H1 (cell line): ENCODE measurements at places on chromosomes 1 and 21.
A peak's percentile ranks its signal among the peaks of the same experiment; 100 is the strongest.

DNA sequence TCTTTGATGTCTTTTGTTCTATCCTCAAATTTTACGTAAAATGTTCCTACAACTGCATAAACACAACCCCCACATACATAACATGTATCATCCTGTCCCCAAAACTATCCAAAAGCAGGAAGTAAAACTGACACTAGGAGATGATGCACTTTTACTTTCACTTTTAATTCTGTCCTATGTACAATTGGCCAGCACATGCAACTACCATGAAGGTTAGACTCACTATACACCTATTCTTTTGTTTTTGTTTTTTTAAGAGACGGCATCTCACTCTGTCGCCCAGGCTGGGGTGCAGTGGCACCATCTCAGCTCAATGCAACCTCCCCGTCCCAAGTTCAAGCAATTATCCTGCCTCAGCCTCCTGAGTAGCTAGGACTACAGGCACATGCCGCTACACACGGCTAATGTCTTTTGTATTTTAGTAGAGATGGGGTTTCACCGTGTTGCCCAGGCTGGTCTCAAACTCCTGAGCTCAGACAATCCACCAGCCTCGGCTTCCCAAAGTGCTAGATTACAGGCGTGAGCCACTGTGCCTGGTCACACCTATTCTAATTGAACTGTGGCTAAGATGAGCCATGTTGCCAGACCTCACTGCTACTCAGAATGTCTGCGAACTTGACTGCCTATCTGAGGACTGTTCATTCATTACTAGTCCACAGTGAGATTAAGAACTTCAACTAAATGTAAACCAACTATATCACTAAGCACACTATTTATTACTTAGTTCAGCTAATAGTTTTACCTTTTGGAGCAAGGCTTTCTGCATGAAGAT lies 48.0 kb downstream of the TOR3A start:
- DNase-seq: no peak

DNA sequence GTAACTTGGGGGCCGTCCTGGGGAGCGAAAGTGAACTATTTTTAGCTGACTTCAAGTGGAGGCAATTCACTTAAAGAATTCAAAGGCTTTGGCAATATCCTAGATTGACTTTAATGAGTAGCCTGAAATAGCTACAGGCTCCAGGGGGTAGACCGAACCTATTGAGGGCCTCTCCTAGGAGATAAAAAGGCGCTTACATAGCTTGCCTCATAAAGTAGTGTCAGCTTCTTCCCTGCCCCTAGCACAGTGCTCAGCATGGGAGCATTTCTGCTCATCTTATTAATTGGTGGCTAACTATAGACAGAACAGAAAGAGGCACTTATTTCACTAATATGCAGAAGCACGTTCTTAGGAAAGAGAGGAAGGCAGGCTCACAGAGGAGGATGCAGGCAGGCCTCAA lies 12.3 kb upstream of the CTNNBIP1 start:
- DNase-seq: no peak

- no peak for DNase-seq
Observed at GRCh38 chr1:54698346-54698745, 17.3 kb upstream of the TTC4 start.

GRCh38 chr1:152107984-152108881 lies 7.0 kb downstream of the TCHH start:
- peak; percentile 54 for DNase-seq

DNA sequence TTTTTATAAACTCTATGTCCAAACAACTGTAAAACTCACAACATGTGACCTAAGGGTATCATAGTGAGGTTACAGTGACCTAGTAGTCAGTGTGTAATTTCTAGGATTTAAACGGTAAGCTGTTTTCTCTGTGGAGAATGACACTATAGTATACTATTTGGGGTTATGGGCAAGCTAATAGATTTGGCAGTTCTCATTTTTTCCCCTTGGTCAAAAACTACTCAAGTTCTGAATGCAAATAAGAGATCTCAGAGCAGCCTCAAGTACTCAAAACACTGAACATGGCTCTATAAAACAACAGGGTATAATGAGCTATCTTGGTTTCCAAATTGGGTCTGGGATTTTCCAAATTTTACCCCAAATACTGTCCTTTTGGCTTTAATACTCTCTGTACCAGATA lies 88.5 kb upstream of the HMCN1 start:
- no peak for DNase-seq

GRCh38 chr21:18499761-18500376 lies 96.3 kb upstream of the TMPRSS15 start:
- DNase-seq: peak; percentile 66

DNA sequence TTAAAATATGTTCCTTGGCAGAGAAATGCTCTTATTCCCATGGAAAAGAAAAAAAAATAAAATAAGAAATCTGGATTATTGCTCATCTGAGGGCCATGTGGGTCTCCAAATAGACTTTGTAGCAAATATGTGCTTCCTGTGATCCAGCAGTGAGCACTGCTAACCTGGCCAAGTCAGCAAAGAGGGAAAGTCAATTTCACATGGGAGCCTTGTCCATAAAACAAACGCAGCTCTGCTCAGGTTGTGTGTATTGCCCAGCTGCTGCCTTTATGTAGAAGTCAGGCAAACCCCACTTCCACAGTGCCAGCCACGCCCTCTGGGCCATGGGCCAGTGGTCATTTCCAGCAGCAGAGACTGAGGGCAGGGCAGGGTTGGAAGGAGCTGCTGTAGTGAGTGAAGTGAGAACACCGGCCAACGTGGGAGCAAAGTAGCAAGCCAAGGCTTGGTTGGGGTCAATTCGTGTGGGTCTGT lies 174.3 kb downstream of the LYPLAL1 start:
- DNase-seq: no peak

DNA sequence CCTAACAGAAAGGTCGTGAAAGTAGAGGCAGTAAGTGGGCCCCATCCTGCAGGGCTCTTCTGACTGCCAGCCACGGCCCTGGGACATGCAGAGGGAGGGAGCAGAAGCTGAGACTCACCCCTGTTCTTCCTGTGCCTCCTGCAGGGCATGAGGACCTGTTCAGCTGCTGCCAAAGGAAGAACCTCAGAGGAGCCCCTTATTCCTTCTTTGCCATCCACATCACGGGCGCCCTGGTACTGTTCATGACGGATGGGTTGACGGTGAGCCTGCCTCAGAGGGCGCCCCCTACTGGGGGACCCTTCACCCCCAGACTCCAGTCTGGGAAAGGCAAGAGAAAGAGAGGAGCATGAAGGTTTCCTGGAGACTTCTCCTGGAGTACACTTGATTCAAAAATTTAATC lies 47.1 kb downstream of the ELK4 start:
- peak; percentile 68 for DNase-seq

GRCh38 chr1:95169548-95169947 lies 52.4 kb downstream of the TLCD4 start:
- DNase-seq: no peak

DNA sequence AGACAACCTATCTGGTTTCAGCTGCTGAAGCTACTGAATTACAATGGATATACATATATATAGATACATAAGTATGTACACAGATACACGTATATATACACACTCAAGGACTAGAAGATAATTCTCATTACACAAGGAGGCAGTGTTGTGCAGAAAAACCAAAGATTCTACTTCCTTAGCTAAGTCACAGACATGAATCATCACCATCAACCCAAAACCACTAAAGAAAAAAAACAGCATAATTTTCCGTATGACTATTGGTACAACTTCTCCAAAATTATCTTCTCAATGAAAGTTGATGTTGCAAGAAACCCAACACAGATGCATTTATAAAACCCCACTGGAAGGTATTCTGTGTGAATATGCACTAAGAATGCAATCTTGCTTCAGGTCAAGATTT lies 36.8 kb upstream of the RPF1 start:
- no peak for DNase-seq

GRCh38 chr1:208852911-208853310 lies 608.7 kb upstream of the PLXNA2 start:
- DNase-seq: no peak

DNA sequence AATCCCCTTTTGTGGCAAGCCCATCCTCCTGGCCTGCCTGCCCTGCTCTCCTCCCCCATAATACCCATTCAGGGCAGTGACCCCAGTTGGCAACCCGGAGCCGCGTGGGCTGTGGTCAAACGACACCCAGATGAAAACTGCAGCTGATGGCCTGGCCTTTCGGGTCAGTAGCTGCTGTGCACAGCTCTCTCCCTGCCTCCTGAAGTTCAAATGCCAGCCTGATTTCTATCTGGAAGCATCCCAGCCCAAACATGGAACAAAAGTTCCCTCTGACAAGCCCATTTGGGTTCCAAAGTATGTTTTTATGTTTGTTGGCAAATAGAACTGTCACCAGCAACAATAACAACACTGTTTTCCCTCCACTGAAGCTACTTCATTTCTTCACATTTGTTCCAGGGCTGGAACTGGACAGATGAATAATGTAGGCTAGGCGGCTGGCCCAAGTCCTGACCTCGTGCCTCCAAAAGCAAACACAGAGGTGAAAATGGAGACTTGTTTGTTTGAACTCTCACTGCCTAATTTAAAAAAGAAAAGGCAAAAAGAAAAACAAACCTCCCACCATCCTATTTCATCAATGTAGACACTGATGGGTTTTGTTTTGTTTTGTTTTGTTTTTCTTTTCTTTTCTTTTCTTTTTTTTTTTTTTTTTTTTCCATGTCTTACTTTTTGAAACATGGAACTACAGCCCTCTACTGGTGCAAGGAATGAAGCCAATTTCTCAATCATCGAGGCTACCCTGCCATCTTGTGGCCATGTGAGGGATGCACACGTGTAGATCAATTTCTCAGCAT lies 179.0 kb downstream of the ADSS2 start:
- peak; percentile 59 for DNase-seq

DNA sequence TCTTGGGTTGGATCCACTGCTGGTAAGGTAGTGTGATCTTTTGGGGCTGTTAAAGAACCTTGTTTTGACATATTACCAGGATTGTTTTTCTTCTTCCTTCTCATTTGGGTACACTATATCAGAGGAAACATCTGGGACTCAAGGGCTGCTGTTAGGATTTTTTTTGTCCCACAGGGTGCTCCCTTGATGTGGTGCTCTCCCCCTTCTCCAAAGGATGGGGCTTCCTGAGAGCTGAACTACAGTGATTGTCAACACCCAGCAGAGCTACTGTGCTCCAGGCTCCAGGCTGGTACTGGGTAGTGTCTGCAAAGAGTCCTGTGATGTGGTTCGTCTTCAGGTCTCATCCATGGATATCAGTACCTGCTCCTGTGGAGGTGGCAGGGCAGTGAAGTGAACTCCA lies 20.6 kb downstream of the IFI16 start:
- DNase-seq: no peak

- DNase-seq: no peak
Observed at GRCh38 chr1:4284976-4285375, 369.4 kb upstream of the AJAP1 start.

- no peak for DNase-seq
Observed at GRCh38 chr1:243725075-243725474, 125.0 kb downstream of the AKT3 start.

- DNase-seq: no peak
Observed at GRCh38 chr1:228818928-228819630, 83.8 kb downstream of the RHOU start.

DNA sequence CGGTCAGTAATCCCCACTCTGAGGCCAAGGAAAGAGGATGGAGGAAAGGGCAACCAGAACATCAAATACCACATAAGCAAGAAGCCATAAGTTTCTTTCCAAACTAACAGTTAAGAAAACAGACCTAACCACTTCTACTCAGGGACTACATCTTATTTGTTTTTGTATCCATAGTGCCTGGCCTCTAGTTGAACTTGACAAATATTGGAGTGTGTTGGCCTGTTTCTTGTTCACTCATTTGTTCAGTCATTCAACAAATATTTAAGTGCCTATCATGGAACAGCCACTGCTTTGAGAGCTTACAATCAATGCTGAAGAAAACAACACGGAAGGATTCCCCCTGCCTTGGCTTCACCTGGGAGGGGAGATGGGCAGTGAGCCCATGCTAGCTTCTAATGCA lies 69.7 kb downstream of the ST6GALNAC3 start:
- DNase-seq: no peak

- no peak for DNase-seq
Observed at GRCh38 chr1:85838238-85838637, 130.0 kb upstream of the ZNHIT6 start.

DNA sequence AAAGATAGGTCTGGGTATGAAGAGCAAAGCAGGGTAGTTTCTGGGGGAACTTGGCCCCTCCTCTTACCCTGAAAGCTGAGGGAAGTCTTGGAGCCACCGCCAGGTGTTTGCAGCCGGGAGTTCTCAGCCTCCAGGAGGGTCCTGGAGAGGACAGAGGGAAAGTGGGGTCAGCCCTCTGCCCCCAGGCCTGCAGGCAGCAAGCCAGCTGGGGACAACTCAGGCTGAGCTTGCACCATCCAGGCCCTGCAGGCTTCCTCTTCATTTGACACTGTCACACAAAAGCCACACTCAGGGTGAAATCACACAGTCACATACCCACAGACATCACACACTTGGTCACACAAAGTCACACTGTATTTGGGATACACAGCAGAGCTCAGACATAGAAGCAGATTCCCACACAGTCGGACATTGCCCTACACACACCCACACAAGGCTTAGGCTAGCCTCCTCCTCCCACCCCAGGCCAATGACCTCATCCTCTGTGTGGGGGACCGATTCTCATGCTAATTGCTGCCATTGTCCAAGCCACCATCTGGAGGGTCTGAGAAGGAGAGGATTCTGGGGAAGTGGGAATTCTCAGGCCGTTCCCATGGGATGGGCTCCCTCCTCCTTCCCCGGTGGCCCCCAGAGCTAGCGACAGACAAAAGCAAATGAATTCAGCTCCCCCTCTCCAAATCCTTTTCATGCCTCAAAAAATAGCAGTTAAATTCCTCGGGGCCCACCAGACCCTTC lies 3.7 kb downstream of the NES start:
- peak; percentile 88 for DNase-seq

DNA sequence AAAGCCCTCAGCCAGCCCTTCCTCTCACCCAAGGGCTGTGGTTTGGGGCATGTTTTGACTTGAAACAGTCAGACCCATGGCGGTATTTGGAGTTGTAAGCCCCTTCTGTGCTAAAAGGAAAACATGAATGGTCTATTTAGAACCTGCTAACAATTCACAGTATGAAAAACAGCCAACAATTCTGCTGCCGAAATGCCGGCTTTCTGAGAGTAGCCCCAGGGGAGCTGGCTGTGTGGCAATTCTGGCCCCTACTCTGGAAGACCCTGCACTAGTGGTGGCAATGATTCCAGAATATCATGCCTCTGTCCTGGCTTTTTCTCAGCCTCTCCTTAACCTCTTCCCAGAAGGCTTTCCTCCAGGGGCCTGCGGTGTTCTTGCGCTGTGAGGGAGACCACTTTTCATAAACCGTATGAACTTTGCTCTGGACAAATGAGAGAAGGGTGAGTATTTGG lies 118.7 kb downstream of the EDEM3 start:
- DNase-seq: no peak

DNA sequence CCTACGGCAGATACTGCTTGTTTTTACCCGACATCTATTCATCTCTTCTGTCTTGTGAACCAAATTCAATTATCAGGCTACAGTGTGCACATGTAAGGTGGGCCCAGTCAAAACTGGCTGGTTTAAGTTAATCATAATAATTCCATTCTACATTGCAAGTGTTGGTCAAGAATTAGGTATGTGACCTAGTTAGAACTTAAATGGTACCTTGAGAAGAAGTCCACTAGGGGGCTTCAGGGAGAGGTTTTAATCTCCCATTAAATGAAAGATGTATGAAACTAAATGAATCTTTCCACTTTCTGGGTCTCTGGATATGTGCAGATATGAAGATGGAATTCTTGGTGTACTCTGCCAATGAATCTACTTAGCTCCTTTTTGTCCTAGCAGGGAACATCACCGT lies 187.1 kb downstream of the CDC42BPA start:
- no peak for DNase-seq
